Body of pancreas (tissue), 4 donors: ENCODE measurements at places on chromosomes 1 and 21.

GRCh38 chr1:86868477-86868876 is 45.4 kb downstream of the SELENOF start:
- DNase-seq, result no peak

DNA sequence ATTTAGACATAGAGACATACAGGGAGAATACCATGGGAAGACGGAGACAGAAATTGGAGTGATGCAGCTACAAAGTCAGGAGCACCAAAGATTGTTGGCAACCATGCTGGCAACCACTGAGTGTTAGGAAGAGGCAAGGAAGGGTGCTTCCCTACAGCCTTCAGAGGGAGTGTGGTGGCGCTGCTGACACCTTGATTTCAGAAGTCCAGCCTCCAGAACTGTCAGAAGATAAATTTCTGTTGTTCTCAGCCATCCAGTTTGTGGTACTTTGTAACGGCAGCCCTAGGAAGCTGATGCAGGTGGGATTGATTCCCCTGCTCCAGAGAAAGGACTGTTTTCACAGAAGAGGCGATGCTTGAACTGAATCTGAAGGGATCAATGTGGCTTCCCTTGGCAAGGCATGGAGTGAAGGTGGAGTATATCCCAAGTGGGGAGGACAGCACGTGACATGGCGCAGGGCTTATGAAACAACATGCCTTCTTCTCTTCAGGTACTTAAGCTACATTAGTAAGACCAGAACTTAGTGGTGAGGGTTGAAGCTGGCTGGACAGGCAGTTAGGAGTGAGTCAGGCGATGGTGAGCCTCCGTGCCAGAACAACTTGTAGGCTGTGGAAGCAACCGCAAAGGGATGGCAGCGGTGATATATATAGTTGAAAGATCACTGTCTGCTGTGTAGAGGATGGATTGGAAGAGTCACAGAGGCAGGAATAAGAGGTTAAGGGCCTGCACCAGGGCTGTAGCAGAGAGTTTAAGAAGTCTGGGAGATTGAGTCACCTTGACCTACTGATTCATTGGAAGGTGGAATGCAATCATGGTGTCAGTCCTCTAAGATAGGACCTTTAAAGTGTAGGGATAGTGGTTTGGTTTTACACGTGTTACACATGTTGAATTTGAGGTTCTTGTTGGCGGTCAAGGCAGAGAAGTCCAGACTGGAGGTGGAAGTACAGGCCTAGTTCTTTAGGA is 2.1 kb downstream of the LEPR start:
- no peak for DNase-seq

DNA sequence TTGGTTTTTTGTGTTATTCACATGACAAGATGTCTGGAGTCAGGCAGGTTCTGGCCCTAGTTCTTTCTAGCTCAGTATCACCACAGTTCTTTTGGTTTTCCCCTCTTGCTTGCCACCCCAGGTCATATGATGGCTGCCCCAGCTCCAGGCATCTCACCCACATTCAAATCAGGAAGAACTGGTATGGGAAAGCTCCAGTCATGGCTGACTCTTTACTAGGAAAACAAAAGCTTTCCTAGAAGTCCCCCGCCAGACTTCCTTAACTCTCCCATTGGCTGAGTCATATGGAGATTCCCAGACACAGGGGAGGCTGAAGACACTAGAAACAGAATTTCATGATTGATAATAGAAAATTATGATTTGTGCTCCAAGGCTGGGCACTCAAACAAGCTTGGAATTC is 22.1 kb upstream of the EYA3 start:
- no peak for DNase-seq

- no peak for DNase-seq
Observed at GRCh38 chr1:40723196-40723955, 31.9 kb downstream of the NFYC start.

DNA sequence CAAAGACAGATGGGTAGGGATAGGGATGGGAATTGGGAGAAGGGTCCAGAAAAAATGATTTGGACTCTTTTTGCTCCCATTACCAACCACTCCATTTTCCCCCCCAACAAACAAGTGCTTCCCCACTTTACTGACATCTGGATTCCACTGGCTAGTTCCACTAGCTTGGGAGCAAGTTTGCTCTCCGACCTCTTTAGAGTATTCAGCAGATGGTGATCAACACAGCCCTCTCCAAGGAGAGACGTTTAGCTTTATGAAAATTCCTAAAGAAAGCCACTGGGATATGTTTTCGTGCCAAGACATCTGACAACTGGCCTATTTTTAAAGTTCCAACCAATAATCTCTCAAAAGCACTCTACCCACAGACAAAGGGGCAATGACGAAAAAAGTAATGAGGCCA is 50.3 kb downstream of the ITPKB start:
- DNase-seq, result no peak

DNA sequence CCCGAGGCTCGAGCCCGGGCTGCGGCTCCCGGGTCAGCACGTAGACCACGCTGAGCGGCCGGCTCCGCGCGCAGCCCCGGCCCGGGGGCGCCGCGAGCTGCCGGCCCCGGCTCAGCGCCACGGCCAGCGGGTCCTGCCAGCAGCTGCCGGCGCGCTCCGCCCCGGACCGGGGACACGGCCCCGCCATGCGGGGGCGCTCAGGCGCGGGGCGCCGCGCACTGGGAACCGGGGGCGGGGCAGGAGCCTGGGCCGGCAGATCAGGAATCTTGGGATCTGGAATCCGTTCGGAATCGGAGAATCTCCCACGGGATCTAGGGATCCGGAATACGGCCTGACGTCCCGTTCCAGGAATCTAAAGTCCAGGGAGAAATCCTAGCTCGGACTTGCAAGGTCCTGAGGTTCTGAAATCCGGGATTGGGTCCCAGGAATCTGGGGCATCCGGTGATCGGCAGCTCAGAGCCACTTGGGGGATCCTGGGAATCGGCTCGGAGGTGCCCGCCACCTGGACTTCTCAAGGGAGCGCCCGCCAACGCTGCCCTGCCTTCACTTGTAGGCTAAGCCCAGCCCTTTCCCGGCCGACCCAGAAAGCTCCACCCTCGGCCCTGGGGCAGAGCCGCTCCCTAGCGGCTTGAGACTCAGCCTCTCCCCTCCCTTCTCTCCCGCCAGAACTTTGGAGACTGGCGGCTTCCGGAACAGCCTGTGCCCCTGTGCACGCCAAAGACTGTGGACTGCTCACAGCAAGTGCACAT is at the start of gene MAP3K6:
Gene MAP3K6, minus strand, starts transcription at position 551 of the 749 bp plus-strand sequence. Its CDS starts 364 bp downstream, at position 187.
- DNase-seq, result peak; percentile 88
